ENCODE measurements at places on chromosomes 11 and 22.

DNA sequence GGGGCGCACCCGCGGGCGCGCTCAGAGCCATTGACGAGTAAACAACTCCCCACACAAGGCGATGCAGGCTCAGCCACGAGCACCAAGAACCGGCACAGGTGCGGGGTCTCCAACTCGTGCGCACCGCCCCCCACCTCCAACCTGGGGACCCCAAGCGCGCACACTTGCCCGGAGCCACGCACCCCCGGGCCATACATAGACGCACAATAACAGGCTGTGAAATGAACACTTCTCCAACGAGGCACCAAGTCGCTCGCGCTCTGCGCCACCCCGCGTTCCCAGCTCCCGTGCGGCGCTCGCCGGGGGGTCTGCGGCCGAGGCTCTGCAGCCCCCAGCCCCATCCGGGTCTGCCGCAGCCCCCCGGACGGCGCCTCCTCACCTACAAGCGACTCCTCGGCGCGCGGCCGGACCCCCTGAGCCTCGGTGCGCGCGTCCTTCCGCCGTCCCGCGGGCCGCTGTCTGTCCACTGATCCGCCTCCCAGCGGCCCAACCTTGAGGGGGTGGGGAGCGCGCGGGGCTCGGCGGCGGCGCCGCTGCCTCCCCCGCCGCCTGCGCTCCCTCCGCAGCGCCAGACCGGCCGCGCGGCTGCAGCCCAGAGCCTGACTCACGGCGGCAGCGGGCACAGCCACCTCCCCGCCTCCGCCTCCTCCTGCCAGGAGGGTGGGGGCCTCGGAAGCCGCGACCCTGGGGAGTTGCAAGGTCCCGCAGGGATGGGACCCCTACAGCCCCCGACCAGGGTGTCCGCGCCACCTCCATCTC lies 1.6 kb downstream of the IFITM10 start:
- no peak for DNase-seq

DNA sequence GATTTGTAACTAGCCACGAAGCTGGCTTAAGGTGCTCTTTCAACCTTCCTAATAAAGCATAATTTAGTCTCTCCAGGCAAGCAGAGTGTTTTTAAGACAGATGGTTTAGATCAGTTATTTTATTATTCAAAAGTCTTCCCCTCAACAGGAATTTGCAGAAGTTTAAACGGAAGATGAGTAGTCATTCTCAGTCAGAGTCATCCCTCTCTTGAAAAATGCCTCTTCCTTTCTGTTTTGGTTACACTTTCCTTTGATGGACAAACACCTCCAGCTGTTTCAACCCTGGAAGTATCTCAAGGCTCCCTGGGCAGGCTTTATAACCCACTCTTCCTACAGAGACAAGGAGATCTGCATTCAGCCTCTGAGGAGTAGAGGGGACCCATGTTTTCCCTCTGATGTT lies 60.3 kb upstream of the POU2AF2 start:
- no peak for DNase-seq

GRCh38 chr11:69574608-69575255 lies 66.2 kb upstream of the CCND1 start:
- no peak for DNase-seq

DNA sequence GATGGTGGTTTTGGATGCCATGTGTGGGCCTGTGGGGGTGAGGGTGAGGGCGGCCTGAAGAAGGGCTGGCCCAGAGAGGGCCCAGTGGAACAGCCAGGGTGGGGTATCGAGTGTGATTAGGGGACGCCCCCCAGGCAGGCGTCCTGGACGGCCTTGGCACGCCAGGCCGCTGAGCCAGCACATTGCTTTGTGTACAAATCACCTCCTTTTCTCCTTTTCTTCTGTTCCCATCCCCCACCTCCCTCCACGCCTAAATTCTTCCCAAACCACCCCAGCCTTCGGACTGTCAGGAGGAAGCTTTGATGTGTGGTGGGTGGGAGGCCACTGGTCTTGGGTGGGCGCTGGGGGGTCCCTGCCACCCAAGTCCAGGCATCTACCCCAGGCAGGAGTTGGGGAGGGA lies 7.8 kb upstream of the CD248 start:
- no peak for DNase-seq

- DNase-seq: no peak
Measured at GRCh38 chr11:45294499-45294898, 8.4 kb upstream of the SYT13 start.

DNA sequence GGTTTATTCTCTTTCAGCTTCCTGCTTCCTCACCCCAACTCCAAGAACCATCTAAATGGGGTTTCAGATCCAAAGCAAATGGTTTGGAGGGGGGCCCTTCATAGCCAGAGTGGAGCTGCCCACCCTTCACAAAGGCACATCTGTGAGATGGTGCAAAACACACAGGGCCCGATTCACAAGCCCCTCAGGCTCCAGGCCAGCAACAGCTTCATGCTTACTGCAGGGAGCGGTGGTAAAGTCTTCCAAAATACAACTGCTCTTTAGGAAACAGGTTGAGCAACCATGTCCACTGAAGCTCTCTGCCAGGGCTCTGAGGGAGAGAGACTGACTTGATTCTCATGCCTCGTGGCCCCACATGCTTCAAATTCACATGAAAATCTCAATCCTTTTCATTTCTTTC lies 213.0 kb upstream of the NARS2 start:
- no peak for DNase-seq

DNA sequence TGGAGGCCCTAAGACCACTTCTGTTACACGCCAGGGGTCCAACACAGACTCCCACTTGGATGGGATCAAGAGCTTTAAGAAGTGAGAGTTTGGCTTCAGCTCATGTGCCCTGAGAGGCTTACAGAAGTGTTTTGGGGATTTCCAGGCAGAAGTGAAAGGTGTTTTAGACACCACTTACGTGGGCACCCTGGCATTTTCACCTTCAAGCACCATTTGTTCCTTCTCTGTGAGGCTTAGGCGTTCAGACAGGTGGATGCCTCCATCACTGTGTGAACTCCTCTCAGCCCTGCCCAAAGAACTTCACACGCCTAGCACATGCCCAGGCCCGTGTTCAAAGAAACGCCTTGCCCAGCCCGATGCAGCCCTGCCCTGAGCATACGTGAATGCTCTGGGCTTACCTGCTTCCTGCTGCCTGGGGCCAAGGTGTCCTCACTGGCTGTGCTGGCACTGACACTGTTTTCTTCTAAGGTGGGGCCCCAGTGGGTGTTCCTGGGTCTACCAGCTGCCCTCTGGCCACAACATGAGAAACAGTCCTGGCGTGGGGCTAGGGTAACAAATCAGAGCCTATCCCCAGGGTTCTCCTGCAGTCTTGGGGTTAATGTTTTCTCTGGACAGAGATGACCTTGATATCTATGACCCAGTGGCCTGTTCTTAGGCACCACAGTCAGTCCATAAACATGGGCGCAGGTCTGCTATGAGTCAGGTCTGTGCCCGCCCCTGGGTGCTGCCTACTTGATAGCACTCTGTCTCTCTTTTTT lies 34.0 kb downstream of the AMPD3 start:
- DNase-seq: no peak

GRCh38 chr11:94768602-94769541 lies 716 bp downstream of the AMOTL1 start:
- no peak for DNase-seq

DNA sequence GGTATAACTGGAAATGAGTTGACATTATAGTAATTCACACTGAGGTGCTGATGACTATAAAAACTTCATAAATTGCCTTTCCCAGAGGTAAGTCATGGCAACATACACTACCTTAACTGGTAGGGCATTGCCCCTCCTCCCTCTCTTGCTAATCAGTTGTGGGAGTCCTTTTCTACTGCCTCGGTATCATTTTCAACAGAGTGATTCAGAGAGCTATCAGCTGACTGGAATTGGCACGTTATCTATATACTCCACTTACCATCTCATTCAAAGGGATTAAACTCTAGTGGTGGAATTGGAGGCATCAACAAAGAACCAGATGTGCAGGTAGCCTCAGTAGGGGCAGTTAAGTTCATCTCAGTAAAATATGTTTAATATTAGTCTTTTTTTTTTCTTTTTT lies 8.0 kb upstream of the NUP160 start:
- no peak for DNase-seq

DNA sequence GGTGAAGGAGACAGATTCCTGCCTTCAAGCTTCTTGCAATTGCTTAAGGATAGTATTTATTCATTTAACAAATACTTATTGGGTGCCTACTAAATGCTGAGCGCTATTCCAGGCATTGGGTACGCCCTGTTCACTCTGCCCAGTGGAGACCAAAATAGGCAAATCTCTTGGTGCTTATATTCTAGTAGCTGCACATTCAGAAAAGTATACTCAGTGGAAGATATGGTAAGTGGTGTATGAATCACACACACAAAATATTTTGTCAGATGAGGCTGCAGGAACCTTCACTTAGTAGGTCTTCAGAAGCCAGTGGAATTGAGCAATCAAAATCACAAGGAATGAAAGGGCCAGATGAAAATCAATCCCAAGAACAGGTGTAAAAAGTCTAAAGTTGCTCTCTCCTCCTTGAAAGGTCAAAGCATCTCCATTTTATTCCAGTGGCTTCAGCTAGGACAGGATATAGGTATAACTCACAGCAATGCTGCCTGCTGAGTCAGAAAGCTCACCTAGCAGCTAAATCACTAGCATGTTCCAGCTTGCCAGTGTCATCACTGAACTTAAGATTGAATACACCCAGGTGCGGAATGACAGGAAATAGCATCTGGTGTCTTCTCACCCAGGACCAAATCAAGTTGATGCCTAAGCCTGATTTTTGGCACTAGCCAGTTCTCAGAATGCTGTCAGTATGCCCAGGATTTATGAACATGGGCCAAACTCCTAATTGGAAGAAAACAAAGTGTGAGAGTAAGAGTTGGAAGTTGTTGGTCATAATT lies 83.9 kb downstream of the AMOTL1 start:
- DNase-seq: no peak

DNA sequence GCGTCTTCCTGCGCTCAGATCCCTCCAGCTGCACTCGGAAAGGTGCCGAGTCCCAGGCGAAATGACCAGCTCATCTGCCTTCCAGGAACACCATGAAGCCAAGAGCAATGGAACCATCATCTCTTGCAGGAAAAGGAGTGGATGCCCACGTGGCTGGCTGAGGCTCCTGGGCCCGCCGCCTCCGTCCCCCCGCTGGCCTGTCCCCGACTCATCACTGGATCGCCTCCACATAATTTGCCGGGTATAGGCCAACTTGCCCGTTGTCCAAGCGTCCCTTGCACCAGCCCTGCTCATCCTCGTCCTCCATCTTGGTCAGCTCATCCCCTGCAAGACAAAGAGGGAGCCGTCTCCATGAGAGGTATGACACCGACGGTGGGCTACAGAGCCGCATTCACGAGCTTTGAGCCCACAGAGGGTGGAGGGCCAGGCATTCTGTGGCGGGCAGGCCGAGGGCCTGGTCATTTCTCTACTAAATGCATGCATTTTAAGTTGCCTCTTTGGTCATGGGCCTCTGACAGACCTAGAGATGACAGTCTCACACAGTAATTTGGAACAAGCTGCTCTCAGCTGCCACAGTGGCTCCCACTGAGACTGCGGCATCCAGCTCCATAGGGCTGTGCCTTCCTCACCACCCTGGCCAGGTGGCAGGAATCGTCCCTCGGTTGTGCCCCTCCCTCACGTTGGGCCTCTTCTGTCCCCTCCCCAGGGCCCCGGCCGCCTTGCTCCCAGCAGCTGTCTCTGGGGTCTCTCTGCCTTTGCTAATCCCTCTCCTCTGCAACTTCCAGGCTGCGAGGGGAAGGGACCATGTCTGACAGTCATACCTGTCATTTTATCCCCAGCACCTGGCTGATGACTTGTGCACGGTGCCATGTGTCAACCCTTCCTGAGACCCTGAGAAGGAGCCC lies 14.3 kb upstream of the ARFGAP3 start:
- no peak for DNase-seq

DNA sequence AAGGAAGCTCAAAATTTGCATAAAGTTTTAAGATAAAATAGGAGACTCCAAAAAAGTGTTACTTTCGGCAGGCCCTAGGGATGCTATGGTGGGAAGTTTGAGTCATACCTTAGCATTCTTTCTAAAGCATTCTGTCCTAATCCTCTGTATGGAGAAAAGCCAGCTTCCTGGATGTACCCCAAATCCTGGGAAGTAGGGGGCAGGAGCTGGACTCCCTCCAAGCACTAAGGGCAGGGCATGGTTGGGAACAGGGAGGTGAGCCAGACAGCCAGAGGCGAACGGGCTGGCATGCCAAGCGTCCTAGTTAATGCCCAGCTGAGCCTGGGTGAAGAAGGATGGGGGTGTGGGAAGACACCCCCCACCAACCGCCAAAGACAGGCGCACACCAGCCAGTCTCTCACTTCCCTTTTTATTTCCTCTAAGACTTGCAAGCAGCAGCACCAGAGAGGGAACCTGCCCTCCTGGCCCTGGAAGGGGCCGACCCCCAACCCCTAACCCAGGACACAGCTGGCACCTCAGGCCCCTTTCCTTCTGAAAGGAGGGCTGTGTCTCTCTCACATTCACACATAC lies 23.9 kb downstream of the RTN4RL2 start:
- DNase-seq: no peak

DNA sequence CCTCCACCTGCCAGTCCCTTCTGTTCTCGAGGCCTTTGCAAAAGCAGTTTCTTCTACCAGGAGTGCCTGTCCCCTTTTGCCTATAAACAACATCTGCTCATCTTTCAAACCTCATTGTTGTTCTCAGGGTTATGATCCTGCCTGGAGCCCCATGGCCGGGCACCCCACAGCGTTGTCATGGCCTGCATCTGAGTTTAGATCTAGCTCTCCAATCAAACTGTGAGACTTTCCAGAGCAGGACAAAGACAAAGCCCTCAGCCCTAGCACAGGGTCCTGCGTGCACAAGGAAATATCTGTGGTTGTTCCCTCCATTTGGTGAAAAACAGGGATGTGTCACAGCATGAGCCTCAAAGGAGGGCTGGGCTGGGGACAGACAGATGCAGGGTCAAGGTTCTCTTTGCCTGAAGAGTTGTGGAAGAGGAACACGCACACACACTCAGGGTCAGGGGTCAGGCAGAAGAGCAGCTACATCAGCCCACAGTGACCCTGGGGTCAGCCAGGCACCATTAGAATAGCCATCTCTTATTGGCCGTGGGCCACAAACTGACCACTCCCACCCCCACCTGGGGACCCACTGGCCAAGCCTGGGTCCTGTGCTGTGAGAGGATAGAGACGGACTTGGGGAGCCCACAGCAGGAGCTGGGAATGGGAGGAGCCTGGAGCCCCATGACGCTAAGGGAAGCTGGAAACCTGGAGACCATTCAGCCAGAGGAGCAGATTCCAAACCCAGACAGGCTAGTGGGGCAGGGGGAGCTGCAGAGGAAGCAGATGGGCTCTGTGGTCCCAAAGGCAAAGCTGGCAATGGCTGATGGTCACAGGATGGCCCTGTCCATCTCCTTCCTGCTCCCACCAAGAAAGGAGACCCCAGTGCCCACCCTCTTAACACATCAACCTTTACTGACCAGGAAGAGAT lies 99.4 kb downstream of the PDE2A start:
- DNase-seq: no peak

- no peak for DNase-seq
Measured at GRCh38 chr11:68658661-68659060, 25.7 kb upstream of the GAL start.

- peak; percentile 55 for DNase-seq
Measured at GRCh38 chr22:43343262-43343669, at the start of gene SCUBE1. SCUBE1 (minus strand) TSS chr22:43343372; CDS start chr22:43343261, 111 bp downstream.
